ENCODE measurements at places on chromosomes 11 and 22. TPM values are rescaled to one million over a fixed set of nuclear protein-coding genes. Genes with fewer than 3 reads are reported as not detected.

KCTD14 gene
- total RNA-seq: 0.97 TPM

DNA sequence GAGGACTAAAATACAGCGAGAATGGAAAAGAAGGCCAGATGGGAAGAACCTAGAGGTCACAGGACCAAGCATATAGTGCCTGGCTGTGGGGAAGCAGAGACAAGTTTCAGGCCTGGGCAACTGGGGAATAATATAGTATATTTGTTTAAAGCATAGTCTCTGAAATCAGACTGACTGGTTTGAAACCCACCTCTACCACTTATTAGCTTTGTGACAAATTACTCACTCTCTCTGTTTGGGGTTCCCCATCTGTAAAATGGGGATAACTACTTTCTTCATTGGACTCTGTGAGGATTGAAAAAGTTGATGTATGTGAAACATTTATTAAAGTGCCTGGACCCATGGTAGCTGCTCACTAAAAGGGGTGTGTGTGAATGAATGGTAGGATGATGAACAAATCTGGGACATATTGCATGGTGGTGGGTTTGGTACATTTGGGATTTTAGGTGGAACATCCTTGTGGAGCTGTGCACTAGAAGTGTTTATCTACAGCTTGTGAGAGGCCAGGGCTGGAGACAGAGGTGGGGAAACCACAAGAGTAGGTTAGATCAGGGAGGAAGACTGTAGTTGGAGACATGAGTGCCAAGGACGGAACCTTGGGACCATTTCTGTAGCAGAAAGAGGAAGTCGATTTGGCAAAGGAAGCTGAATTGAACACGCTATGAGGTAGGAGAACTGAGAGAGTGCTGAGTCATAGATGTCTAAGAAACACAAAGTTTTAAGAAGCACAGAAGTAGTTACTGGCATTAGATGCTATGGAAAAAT, 52.6 kb downstream of the SWAP70 start:
- H3K4me1 ChIP-seq: peaks cover 40% of the 10 kb centered on the region
- peaks cover 29% of the 10 kb centered on the region for H3K36me3 ChIP-seq
- DNase-seq: no peak

DNA sequence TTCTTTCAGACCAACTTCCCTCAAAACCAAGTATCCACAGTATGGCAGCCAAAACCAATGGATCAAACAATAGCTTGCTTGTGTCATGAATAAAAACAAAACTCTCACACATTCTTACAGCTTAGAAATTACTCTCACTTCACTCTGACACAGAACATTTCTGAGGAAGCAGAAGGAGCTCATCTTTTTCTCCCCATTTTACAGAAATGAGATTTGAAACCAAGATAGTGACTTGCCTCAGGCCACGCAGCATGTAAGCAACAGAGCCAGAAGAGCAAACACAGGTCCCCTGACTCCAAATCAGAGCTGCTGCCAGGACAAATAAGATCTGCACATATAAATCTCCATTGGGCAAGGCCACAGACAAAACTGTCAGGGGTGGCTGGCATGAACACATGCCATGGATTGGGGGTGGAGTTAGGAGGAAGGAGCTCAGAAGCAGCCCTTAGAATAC, 64.8 kb downstream of the RAB30 start:
- peaks cover 35% of the 10 kb centered on the region for H3K4me1 ChIP-seq
- H3K27ac ChIP-seq: peak overlapping the region; percentile 44

DNA sequence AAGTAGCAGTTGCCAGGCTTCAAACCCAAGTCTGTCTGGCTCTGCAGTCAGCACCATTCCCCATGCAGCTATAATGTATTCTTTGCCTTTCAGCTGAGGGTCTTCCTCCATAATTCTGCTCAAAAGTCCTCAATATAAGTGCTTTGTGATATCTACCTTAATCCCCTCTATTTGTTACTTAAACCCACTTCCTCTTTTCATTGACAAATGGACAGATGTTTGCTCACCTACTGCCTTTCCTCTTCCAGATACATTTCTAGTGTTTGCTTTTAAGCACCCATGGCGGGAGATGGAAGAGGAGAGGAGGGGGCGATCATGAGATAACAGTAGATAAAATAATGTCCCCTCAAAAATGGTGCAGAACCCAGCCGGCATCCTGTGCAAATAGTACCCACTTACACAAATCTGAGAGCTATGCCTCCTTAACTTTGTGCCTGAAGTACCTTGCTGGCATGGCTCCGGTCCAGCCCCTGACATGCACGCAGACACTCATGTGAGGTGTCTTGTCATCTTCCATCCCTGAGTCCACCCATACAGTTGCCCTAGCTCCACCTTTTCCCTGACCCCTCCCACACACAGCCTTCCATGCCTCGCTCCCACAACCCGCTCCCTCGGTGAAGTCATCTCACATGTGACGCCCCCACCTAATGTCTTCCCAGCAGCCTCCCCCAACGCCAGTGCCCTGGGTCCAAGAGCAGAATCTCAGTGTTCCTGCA, 109.6 kb downstream of the TRIM29 start:
- H3K4me1 ChIP-seq: peaks cover 4% of the 10 kb centered on the region
- H3K27ac ChIP-seq: no peak overlapping the region
- no peaks in the 10 kb centered on the region for H3K36me3 ChIP-seq
- no peak for DNase-seq
- no peak overlapping the region for H3K4me3 ChIP-seq

- H3K27me3 ChIP-seq: no peaks in the 10 kb centered on the region
- DNase-seq: no peak
- no peaks in the 10 kb centered on the region for H3K36me3 ChIP-seq
- H3K4me3 ChIP-seq: no peak overlapping the region
- H3K4me1 ChIP-seq: no peaks in the 10 kb centered on the region
- H3K27ac ChIP-seq: no peak overlapping the region
These were observed 37.0 kb upstream of the FBLN1 start for GRCh38 chr22:45465633-45466032.

- H3K27me3 ChIP-seq: no peaks in the 10 kb centered on the region
- H3K27ac ChIP-seq: no peak overlapping the region
- no peak overlapping the region for H3K4me3 ChIP-seq
- H3K36me3 ChIP-seq: peaks cover 5% of the 10 kb centered on the region
These were observed 18.6 kb upstream of the PARVB start for GRCh38 chr22:44005524-44005923.

DNA sequence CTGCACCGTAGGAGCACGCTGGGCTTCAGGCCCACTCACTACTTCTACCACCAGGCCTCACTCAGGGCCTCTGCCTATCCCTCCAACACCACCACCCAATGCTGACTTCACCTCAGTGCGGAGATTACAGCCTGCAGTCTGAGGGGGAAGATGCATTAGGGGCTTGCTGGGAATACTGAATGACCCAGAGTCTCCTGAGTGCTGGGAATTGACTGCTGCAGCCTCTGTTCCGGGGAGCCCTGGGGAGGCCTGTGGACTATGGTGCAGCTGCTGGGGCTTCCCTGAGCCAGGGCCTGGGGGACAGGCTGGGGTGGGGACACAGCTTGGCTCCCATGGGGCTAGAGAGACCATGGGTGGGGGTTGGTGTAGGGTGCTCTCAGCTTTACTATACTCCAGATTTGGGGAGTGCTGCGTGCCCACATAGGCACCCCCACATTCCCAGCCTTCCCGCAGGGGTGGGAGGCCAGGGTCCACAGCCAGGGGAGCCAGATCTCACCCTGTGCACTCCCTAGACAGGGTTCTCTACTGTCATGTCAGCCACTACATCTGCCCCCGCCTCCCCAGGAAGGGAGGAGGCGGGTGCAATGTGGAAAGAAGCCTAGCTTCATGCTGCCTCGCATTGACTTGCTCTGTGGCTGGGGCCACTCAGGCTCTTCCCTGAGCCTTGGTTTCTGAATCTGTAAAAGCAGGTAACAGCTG, 44.4 kb downstream of the GDPD5 start:
- no peak overlapping the region for H3K4me3 ChIP-seq
- H3K27me3 ChIP-seq: peaks cover 20% of the 10 kb centered on the region
- peaks cover 62% of the 10 kb centered on the region for H3K4me1 ChIP-seq
- peaks cover 54% of the 10 kb centered on the region for H3K36me3 ChIP-seq
- DNase-seq: no peak

APLNR gene
- 48.8 TPM for total RNA-seq

UPK3A gene
- not detected for total RNA-seq

GRCh38 chr11:64234647-64235379, 429 bp downstream of the VEGFB start:
- no peak for DNase-seq
- H3K27ac ChIP-seq: no peak overlapping the region
- peaks cover 7% of the 10 kb centered on the region for H3K4me1 ChIP-seq
- peaks cover 21% of the 10 kb centered on the region for H3K27me3 ChIP-seq
- H3K4me3 ChIP-seq: peak overlapping the region; percentile 83
- peaks cover 5% of the 10 kb centered on the region for H3K36me3 ChIP-seq

GRCh38 chr11:118090545-118091162, 3.9 kb upstream of the SMIM35 start:
- H3K36me3 ChIP-seq: peaks cover 11% of the 10 kb centered on the region
- no peak overlapping the region for H3K27ac ChIP-seq
- peaks cover 24% of the 10 kb centered on the region for H3K4me1 ChIP-seq
- H3K27me3 ChIP-seq: peaks cover 7% of the 10 kb centered on the region
- peak overlapping the region; percentile 65 for H3K4me3 ChIP-seq
- DNase-seq: no peak

DNA sequence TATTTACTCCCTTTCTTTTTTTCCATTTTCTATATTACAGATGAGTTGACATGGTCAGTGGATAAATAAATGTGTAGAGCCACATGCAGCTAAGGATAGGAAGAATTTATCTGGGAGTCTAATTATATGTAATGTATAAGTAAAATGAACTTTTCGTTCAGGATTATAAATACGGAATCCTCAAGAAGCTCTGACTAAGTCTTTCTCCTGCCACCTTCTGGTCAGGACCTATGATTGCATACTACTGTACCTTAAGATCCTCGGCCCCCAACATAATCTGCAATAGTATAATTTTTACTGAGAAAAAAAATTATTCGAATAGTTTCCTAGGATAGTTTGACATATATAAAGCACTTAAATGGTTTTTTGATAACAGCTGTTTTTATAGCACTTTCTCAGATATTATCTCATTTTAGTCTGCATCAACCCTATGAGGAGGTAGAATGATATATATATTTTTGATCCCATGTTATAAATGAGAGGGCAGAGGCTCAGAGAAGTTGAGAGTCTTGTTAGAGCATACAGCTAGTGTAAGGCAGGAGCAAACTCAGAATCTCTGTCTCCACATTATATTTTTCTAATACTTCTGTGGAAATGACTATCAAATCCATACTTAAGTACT, 36.1 kb downstream of the CCDC90B start:
- no peaks in the 10 kb centered on the region for H3K27me3 ChIP-seq
- no peak overlapping the region for H3K27ac ChIP-seq
- H3K36me3 ChIP-seq: no peaks in the 10 kb centered on the region
- H3K4me1 ChIP-seq: peaks cover 3% of the 10 kb centered on the region
- no peak overlapping the region for H3K4me3 ChIP-seq

- no peak for DNase-seq
- peaks cover 4% of the 10 kb centered on the region for H3K27me3 ChIP-seq
- no peaks in the 10 kb centered on the region for H3K36me3 ChIP-seq
- peaks cover 10% of the 10 kb centered on the region for H3K4me1 ChIP-seq
These were observed 15.1 kb downstream of the P2RY2 start for GRCh38 chr11:73233211-73233610.
